Fibroblast of the aortic adventitia (primary cell): ENCODE measurements at places on chromosomes 2 and 18.
A peak's percentile ranks its signal among the peaks of the same experiment; 100 is the strongest.

DNA sequence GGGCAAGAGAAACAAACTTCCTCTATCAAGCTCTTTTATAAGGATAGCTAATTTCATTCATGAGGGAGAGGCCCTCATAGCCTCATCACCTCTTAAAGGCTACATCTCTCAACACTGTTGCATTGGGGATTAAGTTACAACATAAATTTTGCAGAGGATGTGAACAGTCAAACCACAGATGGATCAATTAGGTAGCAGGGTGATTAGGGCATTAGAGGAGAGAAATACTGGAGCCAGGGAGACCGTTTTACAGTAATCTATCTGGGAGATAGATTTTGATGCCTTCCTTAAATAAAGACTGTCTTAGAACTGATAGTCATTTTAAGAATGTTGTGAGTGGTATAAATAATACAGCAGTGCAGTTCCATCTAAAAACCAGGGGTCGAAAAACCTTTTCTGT is 258.9 kb downstream of the DCC start:
- no peak for DNase-seq

DNA sequence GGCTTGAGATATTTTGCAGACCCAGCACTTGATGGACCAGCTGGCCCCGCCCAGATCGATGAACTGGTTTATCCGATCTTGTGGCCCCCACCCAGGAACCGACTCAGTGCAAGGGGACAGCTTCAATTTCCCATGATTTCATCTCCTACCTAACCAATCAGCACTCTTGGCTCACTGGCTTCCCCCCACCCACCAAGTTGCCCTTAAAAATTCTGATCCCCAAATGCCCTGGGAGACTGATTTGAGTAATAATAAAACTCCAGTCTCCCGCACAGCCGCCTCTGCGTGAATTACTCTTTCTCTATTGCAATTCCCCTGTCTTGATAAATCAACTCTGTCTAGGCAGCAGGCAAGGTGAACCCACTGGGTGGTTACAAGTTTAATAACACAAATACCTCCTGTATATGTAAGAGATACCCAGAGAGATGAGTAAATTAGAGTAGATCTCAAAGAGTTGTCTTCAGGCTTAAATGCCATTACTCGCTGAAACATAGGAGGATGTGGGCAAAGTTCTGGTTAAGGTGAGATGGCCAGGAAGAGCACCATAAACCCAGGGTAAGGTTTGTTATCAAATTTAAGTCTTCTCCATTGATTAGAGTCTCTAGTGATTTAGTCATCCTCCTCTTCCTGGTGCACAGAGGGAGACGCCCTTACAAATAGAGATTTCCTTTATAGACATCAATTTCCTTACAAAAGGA is 222.8 kb downstream of the ARL4C start:
- no peak for DNase-seq

- DNase-seq, result peak; percentile 19
These were observed 8.3 kb downstream of the SULT6B1 start for GRCh38 chr2:37180006-37180639.

- DNase-seq, result no peak
These were observed 3.5 kb downstream of the INHBB start for GRCh38 chr2:120349440-120349921.

DNA sequence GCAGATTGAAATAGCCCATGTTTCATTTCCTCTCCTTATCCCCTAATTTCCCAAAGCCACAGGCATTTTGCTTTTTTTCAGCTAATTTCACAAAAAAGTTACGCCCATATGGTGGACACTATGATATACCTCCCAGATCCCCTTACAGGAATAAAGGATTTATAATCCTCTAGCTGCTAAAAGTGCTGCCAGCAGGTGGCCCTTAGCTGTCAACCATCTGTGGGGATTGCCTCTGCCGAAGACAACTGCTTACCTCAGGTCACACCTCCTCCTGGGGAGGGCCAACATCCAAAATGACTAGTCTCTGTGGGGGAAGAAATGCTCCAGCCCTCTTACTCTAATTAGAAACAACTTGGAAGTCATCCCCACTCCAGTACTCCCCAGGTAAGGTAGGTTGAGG is 61.0 kb upstream of the EPB41L3 start:
- DNase-seq, result no peak

DNA sequence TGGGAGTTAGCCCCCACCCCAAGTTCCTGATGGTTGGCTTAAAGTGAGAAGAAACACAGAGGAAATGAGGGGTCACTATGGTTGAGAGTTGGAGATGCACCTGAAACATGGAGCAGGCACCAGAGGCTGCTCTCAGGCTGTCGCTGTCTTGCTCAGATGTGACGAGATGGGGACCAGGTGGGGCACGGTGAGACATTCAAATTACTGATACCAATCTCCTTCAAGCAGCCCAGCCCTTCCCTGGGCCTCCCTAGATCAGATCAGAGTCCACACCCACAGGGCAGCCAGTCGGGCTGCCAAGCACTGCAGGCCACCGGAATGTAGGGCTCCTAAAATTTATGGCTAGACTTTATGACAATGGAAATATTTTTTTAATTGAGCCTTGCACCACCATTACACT is 176.6 kb downstream of the CELF4 start:
- DNase-seq, result no peak

GRCh38 chr2:238467792-238468191 is 41.1 kb downstream of the ASB1 start:
- DNase-seq, result peak; percentile 64

GRCh38 chr2:161576421-161576820 is 47.8 kb upstream of the SLC4A10 start:
- no peak for DNase-seq

- DNase-seq, result peak; percentile 39
These were observed 643 bp downstream of the PLCL1 start for GRCh38 chr2:197804758-197805714.

GRCh38 chr2:186365406-186365805 is 120.7 kb upstream of the ZC3H15 start:
- DNase-seq, result peak; percentile 40

GRCh38 chr2:69366-70344 is 23.4 kb upstream of the FAM110C start:
- DNase-seq, result no peak

GRCh38 chr18:74914052-74914591 is 294.8 kb downstream of the PTGR3 start:
- no peak for DNase-seq

- DNase-seq, result peak; percentile 84
These were observed 46.8 kb upstream of the ANXA4 start for GRCh38 chr2:69694894-69695849.

DNA sequence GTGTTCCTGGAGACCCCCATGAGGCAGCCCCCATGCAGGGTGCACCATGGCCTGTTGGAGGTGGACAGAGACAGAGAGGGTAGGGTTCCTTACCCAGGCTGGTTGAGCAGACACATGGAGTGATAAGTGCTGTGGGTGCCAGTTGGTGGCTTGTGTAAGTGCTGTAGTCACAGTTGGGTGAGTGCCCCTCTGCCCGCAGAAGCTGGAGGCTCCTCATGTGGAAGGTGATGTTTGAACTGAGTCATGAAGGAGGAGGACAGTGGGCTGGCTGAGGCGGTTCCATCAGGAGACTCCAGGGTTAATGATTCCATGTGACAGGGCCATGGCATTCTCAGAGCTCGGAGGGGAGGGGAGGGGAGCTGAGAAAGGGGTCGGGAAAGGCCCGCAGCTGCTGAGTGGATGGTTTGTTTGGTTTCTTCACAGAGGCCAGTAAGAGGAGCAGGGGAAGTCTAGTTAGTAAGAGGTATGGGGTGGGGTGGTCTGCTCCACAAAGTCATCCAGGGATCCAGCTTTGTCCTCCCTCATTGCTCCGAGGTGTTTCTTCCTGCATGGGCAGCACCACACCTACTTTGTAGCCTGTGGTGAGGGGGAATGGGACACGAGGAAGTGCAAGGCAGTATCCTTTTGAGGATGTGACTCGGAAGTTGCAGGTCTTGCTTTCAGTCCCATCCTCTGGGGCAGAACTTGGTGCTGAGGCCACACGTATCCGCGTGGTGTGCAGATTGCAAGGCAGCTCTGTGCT is 13.6 kb downstream of the IMPA2 start:
- DNase-seq, result peak; percentile 11

- DNase-seq, result peak; percentile 72
These were observed 15.2 kb upstream of the LBH start for GRCh38 chr2:30216157-30216556.

DNA sequence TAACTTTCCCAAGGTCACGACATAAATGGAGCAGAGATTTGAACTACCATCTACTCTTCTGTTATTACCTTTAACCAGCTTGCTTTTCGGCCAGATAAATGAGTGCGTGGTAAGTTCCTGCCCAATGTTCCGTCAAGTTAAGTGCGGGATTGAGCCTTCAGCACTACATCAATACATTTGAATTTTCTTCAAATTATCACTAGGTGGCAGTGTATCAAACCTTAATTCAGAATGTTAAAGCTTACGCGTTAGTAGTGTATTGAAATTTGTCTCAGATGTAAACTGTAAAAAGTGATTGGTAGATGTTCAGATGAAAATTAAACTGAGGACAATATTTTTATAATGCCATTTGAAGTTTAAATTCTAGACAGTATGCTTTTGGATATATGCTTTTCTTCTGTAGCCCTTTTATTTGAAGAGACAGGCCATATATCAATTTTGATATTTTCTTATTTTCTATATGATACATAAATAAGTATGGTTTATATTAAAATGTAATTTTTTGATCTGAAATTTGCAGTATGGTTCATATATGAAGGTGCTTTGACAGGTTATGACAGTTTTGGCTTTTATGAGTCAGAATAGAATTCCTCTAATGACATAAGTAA is 681.3 kb downstream of the ADCYAP1 start:
- peak; percentile 58 for DNase-seq

DNA sequence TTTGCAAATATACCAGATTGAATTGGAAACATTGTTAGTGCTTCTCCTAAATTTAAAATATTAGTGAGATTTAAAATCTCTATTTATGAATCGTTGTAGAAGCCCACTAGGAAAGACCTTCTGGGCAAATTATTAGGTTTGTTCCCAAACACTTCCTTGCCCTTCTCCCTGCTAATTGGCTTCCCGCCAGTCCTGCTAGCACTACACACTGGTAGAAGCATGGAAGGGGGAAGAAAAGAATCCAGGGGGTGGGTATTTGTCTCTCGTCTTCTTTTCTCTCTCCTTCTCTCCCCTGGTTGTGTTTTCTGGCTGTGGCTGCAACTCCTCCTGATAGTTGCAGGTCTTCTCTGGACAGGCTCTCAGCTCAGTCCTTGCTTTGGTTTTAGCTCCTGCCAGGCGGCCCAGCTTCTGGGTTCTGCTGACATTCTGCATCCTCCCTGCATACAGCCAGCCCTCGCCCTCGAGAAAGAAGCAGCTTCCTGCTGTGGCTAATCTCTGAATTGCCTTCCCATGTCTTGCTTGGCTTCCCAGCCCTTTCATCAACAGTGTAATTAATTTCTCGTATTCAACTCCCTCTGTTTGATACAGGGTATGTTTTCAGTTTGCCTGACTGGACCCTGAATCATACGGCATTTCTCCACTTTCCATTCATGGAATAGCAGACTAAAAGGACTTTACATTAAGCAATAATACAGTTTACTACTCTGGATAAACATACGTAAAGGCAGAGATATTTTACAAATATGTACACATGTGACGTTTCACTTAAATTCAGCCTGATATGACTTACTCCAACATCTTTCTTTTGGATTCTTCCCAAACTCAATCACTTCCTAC is 6.9 kb upstream of the PARD3B start:
- DNase-seq, result no peak

GRCh38 chr2:121238828-121239227 is 46.2 kb downstream of the TFCP2L1 start:
- no peak for DNase-seq

- no peak for DNase-seq
These were observed 37.1 kb upstream of the TNFRSF11A start for GRCh38 chr18:62287781-62288664.

DNA sequence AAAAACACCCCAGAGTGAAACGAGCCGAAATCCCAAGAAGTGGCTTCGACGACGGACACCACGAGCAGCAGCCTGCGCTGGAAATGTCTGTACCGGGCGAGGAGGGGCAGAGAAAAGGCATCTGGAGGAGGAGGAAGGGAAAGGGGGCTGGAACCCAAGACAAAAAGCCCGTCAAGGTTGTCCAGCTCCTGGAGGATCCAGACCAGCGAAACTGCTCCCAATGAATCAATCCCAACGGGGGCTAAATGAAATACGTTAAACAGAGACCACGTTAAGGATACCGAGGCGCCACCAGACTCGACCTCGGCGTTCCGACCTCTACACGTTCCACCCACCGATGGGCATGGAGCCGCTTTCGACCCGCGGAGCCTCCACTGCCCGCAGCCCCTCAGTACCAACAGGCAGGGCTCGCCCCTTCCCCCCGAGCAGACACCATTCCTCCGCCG is 400 bp downstream of the CCDC88A start:
- peak; percentile 37 for DNase-seq

- no peak for DNase-seq
These were observed 132.2 kb downstream of the SMAD7 start for GRCh38 chr18:48818329-48819254.

DNA sequence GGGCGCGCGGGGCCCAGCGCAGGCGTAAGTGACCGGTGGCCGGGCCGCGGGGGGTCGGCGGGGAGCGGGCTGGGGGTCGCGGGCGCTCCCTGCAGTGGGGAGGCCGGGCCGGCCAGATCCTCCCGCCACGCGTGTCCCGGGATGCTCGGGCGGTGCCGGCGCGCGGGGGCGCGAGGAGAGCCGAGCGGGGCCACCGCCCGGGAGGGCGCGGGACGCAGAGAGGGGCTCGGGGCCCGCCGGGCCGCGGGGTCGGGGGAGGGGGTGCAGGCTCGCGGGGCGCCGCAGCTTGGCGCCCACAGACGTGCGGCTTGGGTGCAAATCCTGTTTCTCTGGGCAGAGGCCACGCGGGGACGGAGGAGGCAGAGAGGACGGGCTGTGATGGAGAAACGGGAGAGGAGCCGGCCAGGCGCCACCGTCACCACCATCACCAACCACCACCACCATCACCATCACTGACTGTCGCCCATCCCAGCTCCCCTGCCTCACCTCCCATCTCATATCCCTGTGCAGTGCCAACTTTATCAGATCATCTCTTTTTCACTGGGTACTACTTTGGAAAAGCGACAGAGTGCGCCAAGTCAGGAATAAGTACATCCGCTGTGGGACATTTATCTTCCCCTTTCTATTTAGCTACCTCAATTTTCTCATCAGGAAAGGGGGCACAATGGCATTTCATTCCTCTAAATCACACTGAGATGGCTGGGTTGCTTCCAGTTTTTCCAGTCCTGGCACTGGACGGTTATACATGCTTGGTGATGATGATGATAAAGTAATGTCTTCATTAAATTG is 97.2 kb upstream of the GPR45 start:
- DNase-seq, result no peak

DNA sequence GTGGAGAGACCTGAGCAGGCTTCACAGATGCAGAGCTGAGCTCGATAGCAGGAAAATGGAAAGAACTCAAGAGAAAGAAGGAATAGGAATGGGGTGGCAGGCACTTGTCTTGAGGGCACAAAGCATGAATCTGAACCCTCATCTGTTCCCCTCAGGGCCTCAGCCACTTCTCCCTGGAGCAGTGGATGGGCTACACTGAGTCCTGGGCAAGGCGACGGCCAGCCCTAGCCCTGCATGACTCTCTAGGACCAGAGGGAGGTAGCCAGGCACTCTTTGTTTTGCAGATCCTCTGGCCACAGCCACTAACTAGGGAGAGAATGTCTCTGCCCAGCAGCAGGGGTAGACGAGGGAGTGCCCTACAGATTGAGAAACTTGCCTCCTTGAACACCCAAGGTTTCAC is 3.4 kb upstream of the TEX51 start:
- no peak for DNase-seq
